Neural progenitor cell (in vitro differentiated cells): ENCODE measurements at places on chromosomes 1 and 21. TPM values are rescaled to one million over a fixed set of nuclear protein-coding genes. Genes with fewer than 3 reads are reported as not detected.

- no peak overlapping the region for H3K4me3 ChIP-seq
- no peak overlapping the region for H3K27ac ChIP-seq
- no peaks in the 10 kb centered on the region for H3K27me3 ChIP-seq
- peaks cover 5% of the 10 kb centered on the region for H3K4me1 ChIP-seq
- no peak for DNase-seq
- H3K36me3 ChIP-seq, result no peaks in the 10 kb centered on the region
Measured at GRCh38 chr1:154730259-154730658, 122.3 kb upstream of the ADAR start.

- H3K27ac ChIP-seq, result no peak overlapping the region
- H3K36me3 ChIP-seq, result no peaks in the 10 kb centered on the region
- H3K4me1 ChIP-seq, result no peaks in the 10 kb centered on the region
- H3K4me3 ChIP-seq, result no peak overlapping the region
Measured at GRCh38 chr1:118257946-118258345, 72.9 kb upstream of the SPAG17 start.

LRP8 gene
- total RNA-seq, result 15.6 and 25.7 TPM in 2 replicates

DNA sequence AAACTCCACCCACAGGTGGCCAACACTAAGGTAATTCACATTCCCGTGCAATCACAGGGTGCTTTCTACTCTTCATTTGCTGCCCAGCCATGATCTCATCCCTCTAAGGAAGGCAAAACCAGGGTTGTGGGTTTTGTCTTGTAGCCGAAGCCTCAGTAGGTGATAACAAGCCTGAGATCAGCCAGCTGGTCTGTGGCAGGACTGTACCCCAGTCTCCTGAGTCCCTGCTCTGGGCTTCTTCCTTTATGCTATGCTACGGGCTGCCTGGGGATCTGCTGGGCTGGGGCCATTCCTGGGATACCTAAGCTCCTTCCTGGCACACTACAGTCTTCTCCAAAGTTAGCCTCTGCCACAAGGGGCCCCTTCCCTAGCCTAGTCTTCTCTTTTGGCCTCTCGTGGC is 9.8 kb downstream of the PPFIA4 start:
- no peak overlapping the region for H3K4me3 ChIP-seq
- DNase-seq, result no peak
- H3K36me3 ChIP-seq, result no peaks in the 10 kb centered on the region
- no peaks in the 10 kb centered on the region for H3K4me1 ChIP-seq
- H3K27me3 ChIP-seq, result no peaks in the 10 kb centered on the region
- no peak overlapping the region for H3K27ac ChIP-seq

DNA sequence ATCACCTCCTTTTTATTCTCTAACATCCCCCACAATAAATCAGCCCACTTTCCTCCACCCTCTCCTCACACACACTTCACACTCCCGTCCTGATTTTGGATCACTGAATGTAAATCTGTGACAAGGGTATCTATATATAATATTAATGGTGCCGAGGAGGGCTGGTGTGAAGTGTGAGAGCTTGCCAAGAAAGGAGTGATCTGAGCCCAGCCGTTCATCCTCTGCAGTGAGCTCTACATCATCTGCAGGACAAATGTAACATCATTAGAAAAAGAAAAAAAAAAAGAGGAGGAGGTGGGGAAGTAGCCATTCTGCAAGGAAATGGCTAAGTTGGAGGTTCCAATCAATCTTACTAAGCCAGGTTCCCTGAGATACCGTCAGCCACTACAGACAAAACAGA is 291.7 kb upstream of the RRP15 start:
- DNase-seq, result no peak
- H3K27ac ChIP-seq, result no peak overlapping the region
- H3K4me1 ChIP-seq, result peaks cover 4% of the 10 kb centered on the region
- H3K4me3 ChIP-seq, result no peak overlapping the region

ADGRL4 gene
- 0.07 and 0.31 TPM in 2 replicates for total RNA-seq

GRCh38 chr1:226475142-226475511 is 67.2 kb upstream of the PARP1 start:
- DNase-seq, result peak; percentile 19
- peaks cover 22% of the 10 kb centered on the region for H3K4me1 ChIP-seq
- H3K27ac ChIP-seq, result no peak overlapping the region

PTPN22 gene
- total RNA-seq, result not detected in 2 replicates

DNA sequence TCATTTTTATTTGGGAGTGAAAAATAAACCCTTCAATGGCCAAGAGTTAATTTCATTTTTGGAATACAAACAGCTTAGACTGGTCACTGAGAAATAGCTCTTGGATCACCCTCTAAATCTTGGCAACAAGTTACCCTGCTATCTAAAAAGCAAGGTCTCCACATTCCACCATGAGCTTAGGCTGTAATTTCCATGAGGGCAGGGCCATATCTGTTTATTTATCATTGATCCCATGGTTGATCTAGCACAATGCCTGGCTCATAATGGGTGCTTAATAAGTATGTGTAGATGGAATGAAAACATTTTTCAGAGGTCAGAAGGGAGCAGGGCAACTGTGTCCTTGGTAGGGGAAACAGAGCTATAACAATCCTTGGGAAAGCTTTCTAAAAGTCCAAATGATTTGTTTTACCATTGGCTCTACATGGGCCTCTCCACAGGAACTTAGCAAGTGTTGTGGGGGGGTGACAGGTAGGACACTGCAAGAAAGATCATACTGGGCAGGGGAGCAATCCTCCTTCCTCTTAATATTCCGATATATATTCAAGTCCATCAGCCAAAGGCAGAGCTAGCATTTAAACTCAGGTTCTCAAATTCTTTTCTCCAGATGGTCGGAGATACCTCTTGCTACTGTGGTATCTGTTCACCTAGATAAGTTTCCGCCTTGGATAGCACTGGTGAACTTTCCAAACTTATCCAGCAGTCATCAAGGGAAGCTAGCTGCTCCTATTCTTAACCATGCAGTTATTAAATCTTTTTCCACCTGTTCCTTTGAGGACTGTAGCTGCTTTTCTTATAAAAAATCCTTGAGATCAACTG is 53.1 kb upstream of the PTCH2 start:
- no peaks in the 10 kb centered on the region for H3K36me3 ChIP-seq
- H3K4me1 ChIP-seq, result no peaks in the 10 kb centered on the region
- no peak overlapping the region for H3K27ac ChIP-seq
- H3K4me3 ChIP-seq, result no peak overlapping the region
- no peaks in the 10 kb centered on the region for H3K27me3 ChIP-seq

DNA sequence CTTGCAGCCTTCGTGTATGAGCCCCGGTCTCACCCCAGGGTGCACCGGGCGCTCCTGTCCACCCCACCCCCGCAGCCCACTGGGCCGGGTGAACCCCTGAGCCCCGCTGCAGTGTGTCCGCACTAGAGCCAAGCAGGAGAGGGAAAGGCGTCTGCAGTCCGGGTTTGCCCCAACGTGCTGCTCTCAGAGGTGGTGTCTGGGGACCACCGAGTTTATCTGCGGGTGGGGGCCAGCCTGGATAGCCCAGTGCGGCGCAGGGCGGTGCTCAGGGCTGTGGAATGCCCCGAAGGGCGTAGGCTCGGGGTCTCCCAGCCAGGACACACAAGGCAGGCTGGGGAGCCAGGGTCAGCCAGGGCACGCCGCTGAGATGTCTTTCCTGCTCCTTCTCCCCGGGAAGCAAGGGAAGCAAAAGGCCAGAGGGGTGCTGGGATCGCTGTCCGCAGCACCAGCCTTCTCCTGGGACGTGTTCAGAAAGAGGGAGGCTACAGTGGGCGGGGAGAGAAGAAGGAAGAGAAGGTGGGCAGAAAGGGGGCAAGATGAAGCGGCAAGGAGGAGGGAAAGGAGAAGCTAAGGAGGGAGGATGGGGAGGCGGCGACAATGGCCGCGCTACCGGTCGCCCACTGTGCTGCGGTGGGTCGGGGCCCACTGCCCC is 56.6 kb downstream of the MAB21L3 start:
- H3K27ac ChIP-seq, result no peak overlapping the region
- DNase-seq, result peak; percentile 39
- H3K36me3 ChIP-seq, result no peaks in the 10 kb centered on the region

DNA sequence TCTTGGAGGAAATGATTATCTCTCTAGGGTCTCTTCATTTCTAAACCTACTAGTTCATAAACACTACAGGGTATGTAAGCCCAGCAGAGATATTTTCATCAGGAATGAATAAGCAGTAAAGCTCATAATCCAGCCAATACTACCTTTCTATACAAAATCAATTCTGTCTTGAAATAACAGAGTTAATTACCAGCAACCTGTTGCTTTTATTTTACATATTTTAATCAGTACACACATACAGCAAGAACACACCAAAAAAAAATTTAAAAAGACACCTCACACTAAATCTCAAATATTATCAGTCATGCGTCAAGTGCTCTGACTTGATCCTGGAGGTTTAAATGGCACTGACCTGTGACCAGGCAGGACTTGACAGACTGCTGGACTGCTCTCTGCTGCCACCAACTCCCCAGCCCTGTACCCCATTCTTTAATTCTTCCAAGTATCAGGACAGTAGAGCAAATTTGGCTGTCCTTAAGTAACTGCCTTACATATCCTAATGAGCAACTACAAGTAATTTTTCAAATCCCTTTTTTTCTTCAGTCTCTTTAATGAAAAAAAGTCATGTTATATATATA is 98.5 kb downstream of the CDC42BPA start:
- H3K4me1 ChIP-seq, result no peaks in the 10 kb centered on the region
- H3K4me3 ChIP-seq, result no peak overlapping the region
- H3K36me3 ChIP-seq, result no peaks in the 10 kb centered on the region
- no peak for DNase-seq
- H3K27ac ChIP-seq, result no peak overlapping the region
- no peaks in the 10 kb centered on the region for H3K27me3 ChIP-seq

- H3K27ac ChIP-seq, result no peak overlapping the region
- H3K27me3 ChIP-seq, result peaks cover 70% of the 10 kb centered on the region
- no peak for DNase-seq
- no peak overlapping the region for H3K4me3 ChIP-seq
- H3K36me3 ChIP-seq, result no peaks in the 10 kb centered on the region
Measured at GRCh38 chr1:32890516-32891240, 4.4 kb downstream of the HPCA start.

- DNase-seq, result no peak
- H3K4me3 ChIP-seq, result no peak overlapping the region
- no peaks in the 10 kb centered on the region for H3K36me3 ChIP-seq
- peaks cover 15% of the 10 kb centered on the region for H3K4me1 ChIP-seq
- no peak overlapping the region for H3K27ac ChIP-seq
- no peaks in the 10 kb centered on the region for H3K27me3 ChIP-seq
Measured at GRCh38 chr21:29677326-29677725, 262.5 kb downstream of the GRIK1 start.

AMIGO1 gene
- total RNA-seq, result 4.5 and 6.0 TPM in 2 replicates

DNA sequence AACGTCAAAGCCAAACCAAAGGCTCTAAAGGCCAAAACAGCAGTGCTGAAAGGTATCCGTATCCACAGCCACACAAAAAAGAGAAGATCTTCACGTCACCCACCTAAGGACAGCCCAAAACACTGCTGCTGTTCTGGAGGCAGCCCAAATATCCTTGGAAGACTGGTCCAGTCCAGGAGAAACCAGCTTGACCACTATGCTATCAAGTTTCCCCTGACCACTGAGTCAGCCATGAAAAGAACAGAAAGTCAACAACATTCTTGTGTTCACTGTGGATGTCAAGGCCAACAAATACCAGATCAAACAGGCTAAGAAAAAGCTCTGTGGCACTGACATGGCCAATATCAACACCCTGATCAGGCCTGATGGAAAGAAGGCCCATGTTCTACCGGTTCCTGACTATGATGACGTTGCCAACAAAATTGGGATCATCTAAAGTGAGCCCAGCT is 32.1 kb downstream of the ARID4B start:
- H3K4me1 ChIP-seq, result peaks cover 4% of the 10 kb centered on the region
- H3K4me3 ChIP-seq, result no peak overlapping the region
- no peaks in the 10 kb centered on the region for H3K27me3 ChIP-seq
- H3K36me3 ChIP-seq, result peaks cover 12% of the 10 kb centered on the region
- no peak overlapping the region for H3K27ac ChIP-seq
- no peak for DNase-seq
